NCI-H526 (cell line): ENCODE measurements at places on chromosomes 16 and 17.
A peak's percentile ranks its signal among the peaks of the same experiment; 100 is the strongest.

DNA sequence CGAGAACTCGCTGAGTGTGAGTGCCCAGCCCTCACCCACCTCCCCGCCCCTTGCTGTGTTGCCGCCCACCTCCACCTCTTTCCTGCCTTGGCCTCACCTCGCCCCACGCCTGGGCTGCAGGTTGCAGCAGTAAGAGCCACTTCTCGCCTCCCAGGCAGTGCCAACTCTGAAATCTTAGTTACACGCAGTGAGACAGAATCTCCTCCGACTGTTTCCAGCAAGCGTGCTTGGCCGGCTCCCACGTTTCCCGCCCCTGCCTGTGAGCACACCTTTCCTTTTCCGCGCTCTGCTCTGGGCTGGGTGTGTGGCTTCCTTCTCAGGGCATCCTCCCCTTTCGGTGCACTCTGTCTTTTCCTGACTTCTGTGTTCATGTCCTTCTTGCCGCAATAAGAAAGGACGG, 5.7 kb downstream of the ENGASE start:
- no peak for DNase-seq

GRCh38 chr16:14004031-14004728, 66.9 kb upstream of the MRTFB start:
- no peak for DNase-seq

DNA sequence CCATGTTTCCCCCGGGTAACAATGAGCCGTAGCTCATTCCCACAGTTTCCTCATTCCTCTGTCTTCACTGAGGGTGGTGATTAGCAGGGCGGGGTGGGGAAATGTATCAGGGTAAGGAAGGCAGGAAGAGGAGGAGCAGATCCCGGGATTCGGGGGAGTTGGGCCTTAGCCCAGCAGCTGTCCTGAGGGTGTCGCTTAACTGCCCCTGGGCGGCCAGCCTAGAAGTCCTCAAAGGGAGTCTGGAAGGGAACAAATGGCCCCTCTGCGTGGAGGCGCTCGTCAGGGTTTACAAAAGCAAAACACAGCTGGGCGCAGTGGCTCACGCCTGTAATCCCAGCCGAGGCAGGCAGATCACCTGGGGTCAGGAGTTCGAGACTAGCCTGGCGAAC, 14.3 kb downstream of the MLYCD start:
- no peak for DNase-seq

DNA sequence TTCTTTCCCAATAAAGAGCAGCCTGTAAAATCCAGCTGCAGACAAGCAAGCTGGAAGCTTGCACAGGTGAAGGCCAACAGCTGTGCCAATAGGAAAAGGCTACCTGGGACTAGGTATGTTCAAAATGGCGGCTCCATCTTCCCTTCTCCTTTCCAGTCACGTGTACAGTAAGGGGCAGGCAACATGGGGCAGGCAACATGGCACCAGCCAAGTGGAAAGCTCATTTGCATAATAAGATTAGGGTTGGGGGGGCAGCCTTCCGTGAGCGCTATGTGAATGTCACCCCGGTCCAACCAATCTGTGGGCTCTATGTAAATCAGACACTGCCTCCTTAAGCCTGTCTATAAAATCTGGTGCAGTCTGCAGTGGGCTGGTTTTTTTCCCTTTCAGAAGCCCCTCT, 31.3 kb downstream of the TVP23A start:
- DNase-seq, result peak; percentile 93

DNA sequence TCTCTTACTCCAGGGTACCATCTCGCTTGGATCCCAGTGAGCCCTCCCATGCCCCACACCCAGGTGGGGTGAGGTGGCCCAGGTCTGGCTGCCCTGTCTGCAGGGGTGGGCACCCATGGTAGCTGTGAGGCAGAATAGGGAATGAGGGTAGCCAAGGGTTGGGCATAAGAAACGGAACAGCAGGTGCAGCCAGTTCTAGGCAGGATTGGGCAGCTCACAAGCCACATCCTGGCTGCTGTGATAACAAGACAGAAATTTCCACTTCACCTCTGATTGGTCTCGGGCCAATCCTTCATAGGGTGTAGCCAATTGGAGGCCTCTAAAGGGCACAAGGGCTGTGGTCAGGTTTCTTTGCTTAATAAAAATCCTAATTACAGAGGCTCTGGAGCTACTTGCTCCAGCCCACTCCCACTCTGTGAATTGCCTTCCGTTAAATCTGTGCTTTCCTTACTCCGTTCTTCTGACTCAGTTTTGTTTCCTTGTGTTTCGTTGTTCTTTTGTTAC, 1.5 kb upstream of the ARHGDIG start:
- DNase-seq, result peak; percentile 65

DNA sequence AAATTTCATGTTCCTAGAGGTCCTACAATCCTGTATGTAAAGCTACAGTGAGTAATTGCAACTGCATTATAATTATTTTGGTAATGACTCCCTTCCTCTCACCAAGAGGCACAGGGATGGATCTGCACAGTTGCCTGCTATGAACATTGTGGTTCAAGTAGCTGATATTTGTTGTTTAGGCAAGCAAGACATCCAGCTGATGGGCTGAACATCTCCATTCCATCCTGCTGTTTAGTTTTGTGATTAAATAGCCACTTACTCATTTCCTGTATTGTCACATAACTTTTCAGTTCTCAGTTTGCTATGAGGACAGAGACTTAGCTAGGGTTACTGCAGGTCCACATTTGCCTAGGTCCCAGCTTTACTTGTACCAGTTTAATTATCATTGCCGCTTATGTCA, 181.2 kb upstream of the TBX2 start:
- no peak for DNase-seq

- DNase-seq, result no peak
Observed at GRCh38 chr16:29738514-29738913, 7.3 kb downstream of the C16orf54 start.

GRCh38 chr16:57946181-57946801, 24.6 kb downstream of the CNGB1 start:
- DNase-seq, result peak; percentile 34

DNA sequence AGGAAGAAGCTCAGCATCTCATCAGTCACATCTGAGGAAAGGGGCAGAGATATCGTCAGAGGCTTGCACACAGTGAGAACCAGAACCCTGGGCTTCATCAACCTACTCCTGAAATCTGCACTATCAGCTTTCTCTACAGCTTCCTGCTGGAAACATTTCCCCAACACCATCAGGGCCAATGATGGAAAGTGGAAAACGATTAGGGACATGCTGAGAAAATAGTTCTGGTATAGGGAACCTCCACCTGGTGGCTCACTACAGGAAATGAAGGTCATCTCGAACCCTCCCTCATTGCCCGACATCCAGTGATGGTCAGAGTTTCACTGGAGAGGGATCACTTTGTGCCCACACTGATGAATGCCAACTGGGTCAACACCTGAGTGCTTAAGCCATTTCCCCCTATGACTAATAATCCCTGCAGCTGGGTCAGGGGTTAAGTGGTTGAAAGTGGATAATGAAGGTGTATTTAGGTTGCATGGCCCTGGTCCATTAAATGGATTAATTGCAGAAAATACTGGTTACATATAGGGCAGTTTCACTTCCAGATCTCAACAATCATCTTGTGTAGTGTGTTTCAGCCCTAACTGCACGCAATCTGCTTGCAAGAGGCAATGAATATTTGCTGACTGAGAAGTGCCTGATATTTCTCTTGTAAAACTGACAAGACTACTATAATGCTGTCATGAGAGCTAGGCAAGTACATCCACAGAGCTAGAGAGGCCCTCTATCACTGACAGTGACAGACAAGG, 43.1 kb upstream of the GSG1L start:
- no peak for DNase-seq

GRCh38 chr16:30095166-30096078, 591 bp downstream of the YPEL3 start:
- no peak for DNase-seq

- DNase-seq, result no peak
Observed at GRCh38 chr17:45784741-45785479, 790 bp downstream of the CRHR1 start.

GRCh38 chr16:8642146-8642545, 20.6 kb downstream of the METTL22 start:
- DNase-seq, result no peak

DNA sequence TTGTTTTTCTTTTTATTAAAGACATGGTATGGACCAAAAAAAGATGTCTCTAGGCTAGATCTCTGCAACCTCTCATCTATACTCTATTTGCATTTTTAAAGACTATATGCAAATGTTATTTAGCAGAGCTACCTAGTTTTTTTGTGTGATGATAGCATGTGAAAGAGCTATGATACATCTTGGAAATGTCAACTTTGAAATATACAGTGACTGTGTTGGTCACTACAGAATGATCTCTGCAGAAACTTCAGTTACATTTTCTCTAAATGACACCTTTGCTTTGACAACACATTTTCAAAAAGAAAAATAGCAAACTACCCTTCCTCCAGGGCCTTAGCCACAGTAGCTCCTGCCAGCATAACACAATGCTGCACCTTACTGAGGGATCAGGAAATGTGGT, 86.6 kb downstream of the PRKCB start:
- no peak for DNase-seq

GRCh38 chr16:31517800-31518402, 9.7 kb upstream of the RUSF1 start:
- DNase-seq, result no peak

GRCh38 chr16:47644661-47645060, 183.5 kb downstream of the PHKB start:
- no peak for DNase-seq
